Stimulated activated CD4-positive, alpha-beta T cell treated with anti-CD3 and anti-CD28 coated beads, Interleukin-4, amount 100 ng/mL, for 24 hours (primary cell): ENCODE measurements at places on chromosomes 4 and X.

DNA sequence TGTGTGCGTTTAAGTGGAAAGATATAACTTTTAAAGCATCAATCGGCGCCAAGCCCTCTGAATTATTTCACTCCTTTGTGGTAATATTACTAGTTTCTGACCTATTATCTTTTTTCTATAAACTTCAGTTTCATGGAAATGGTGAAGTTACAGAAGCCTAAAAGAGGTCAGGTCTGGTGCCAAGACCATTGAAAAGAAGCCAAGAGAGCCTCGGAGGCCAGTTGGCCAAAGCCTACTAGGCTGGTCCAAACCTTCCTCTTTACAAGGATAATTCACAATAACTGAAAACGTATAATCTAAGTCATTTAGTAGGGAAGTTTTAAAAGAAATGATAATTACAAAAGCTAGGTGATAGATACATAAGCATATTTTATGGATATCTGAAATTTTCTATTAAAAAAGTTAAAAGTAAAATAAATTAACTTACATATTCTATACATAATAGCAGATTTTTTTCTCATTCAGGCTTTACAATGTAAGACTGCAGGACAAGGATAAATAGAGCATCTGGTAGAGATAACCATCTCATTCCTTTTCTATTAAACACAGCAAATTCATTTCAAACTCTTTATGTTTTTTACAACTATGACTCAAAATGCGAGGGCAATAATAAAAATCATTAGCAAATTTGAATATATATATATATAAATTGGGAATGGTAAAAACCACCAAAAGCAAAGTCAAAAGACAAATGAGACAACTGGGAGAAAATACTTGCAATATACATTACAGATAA is 49.2 kb downstream of the WDFY3 start:
- DNase-seq = no peak

GRCh38 chr4:140174543-140174942 is 20.6 kb upstream of the MAML3 start:
- DNase-seq = no peak

GRCh38 chrX:66022632-66023384 is 17.1 kb downstream of the VSIG4 start:
- no peak for DNase-seq

DNA sequence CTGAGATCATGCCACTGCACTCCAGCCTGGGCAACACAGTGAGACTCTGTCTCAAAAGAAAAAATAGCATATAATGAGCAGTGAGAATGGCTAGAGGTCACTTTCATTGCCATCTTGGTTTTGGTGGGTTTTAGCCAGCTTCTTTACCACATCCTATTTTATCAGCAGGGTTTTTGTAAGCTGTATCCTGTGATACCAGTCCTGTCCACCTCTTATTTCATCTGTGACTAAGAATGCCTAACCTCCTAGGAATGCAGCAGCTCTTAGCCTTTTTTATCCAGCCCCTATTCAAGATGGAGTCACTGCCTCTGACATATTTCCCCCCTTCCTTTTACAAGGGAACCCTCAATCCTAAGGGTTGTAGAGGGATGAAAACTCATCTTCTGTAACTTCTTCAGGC is 26.1 kb upstream of the IGFBP7 start:
- DNase-seq = no peak

DNA sequence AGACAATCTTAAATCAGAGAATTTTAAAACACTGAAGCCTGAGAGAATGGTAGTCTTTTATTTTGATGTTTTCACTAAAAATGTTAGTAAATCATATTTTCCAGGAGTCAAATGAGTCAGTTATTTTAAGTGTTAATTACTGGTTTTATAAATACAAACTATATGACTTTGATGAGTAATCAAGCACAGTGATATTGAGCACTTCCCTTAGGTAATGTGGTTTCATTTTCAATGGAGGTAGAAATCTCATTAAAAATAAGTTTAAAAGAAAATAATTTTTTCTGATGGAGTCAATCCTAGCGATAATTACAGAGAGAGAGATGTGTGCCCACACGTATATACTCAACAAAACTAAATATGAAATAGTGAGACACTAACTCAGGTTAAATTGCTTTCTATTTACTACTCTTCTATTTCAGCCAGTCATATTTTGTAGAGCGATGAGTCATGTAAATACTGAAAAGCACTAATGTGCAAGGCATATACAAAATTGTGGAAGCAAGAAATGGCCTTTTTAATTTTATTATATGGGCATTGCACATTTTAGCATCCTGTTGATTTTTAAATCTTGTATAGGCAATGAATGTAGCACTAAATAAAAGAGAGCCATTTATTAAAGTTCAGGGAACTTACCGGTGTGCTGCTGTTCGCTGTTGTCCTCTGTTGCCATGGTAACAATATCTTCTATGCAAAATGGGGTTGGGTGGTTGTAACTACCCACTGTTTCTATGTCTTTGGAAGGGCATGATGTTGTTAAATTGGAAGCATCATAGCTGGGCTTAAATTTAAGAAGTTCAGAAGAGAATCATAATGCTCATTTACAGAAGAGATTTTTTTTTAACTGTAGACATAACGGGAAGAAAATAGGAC is 513.7 kb downstream of the TLL1 start:
- DNase-seq = no peak

DNA sequence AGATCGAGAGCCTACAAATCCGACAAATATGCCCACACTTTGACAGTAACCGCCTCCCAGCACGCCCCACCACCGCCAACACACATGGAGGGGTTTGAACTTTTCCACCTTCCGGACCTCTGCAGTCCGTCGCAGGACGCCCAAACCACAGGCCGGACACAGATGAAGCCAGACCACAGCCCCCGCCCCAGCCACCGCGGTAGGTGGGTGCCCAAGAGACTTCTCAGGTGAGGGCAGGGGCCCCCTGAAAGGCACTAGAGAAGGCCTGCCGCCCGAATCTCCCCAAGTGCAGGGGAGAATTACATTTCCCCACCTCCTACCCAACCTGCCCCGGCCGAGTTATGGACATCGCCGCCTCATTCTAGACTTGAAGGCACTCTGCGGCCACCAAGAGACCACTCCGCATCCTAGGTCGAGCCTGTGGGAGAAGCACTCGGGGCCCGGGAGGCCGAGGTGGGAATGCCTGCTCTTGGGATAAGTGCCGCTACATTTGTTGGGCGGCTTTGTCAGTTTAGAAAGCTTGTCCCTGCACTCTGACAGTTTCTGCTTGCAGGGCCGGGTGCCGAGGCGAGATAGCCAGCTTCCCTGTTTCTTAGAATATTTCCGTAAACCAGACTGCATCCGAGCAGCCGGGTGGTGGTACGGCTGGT is 21.5 kb downstream of the HAND2 start:
- no peak for DNase-seq

DNA sequence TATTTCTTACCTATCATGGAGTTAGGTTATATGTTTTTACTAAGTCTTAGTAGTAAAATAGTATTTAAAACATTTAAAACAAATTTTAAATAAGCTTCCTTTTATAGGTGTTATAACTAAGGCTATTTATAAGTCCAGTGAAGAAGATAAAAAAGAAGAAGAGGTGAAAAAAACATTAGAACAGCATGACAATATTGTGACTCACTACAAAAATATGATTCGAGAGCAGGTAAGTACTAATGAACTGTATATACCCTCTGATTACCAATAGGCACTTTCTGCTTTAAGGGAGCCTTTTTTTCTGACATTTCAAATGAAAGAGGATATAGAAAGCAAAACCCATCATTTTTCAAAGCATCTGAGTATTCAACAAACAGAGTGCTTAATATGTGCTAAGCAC is 76.6 kb downstream of the USO1 start:
- no peak for DNase-seq

GRCh38 chr4:166482758-166483157 is 609.7 kb downstream of the TLL1 start:
- no peak for DNase-seq
